Right lobe of liver (tissue), 6 donors: ENCODE measurements at places on chromosomes 3 and 15. TPM values are rescaled to one million over a fixed set of nuclear protein-coding genes. Genes with fewer than 3 reads are reported as not detected.

Gene CYP11A1
- 2.5 TPM for total RNA-seq

Gene MORC1
- total RNA-seq = 0.12 TPM

Gene RLBP1
- total RNA-seq = not detected

Gene ISLR
- total RNA-seq = 3.0 TPM

Gene ELL3
- total RNA-seq = 2.0 TPM

Gene FEZF2
- not detected for total RNA-seq

Gene SAMD7
- total RNA-seq = not detected

Gene CAMK2N2
- total RNA-seq = 0.24 TPM

Gene IGSF10
- total RNA-seq = 0.19 TPM

Gene ATP10A
- total RNA-seq = 0.25 TPM

Gene NBEAL2
- total RNA-seq = 10.2 TPM

Gene NTRK3
- total RNA-seq = 0.75 TPM

Gene EPB42
- 0.20 TPM for total RNA-seq

GRCh38 chr3:9308298-9308990, 54.4 kb upstream of the THUMPD3 start:
- DNase-seq = no peak
- H3K27ac ChIP-seq = no peak overlapping the region
- H3K4me3 ChIP-seq = no peak overlapping the region
- no peaks in the 10 kb centered on the region for H3K27me3 ChIP-seq

- H3K27me3 ChIP-seq = no peaks in the 10 kb centered on the region
- DNase-seq = no peak
- H3K36me3 ChIP-seq = no peaks in the 10 kb centered on the region
- no peaks in the 10 kb centered on the region for H3K4me1 ChIP-seq
- no peak overlapping the region for H3K4me3 ChIP-seq
- H3K27ac ChIP-seq = no peak overlapping the region
These were observed 961.7 kb downstream of the FHIT start for GRCh38 chr3:60289341-60290121.

DNA sequence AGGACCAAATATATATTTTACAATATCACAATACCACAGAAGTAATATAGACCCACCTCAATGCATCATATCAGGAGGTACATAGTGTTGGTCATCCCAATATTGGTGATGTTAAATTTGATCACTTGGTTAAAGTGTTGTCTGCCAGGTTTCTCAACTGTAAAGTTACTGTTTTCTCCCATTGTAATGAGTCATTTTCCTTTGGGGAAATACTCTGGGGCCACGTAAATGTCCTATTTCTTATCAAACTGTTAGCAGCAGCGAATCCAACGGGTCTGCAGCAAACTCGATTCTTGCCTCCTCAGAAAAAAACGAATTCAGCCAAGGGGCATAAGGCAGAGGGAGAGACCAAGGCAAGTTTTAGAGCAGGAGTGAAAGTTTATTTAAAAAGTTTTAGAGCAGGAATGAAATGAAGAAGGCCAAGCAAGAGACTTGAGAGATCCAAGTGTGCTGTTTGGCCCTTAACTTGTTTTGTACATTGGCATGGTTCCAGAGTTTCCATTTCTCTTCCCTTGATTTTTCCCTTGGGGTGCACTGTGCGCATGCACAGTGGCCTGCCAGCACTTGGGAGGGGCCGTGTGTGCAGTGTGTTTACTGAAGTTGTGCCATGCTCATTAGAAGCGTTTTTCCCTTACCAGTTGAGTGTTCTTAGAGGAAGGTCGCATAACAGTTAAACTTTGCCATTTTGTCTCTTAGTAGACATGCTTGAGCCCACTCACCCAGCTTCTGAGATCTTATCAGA, 512.5 kb downstream of the AGBL1 start:
- H3K36me3 ChIP-seq = no peaks in the 10 kb centered on the region
- H3K27ac ChIP-seq = no peak overlapping the region
- no peaks in the 10 kb centered on the region for H3K4me1 ChIP-seq
- no peaks in the 10 kb centered on the region for H3K27me3 ChIP-seq
- no peak for DNase-seq

DNA sequence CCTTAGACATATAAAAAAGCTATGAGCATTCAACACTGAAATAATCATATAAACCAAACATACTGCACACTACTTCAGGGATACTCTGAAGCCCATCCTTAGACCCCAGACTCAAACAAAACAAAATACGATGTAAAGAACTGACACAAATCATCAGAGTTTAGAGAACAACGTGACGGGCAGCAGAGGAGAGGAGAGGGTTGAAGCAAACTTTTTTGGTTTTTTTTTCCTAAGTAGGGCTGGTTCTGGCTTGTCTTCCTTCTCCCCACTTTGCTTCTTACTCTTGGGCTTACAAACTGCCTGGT, 34.7 kb downstream of the GAP43 start:
- no peaks in the 10 kb centered on the region for H3K27me3 ChIP-seq
- no peaks in the 10 kb centered on the region for H3K4me1 ChIP-seq
- no peak for DNase-seq

DNA sequence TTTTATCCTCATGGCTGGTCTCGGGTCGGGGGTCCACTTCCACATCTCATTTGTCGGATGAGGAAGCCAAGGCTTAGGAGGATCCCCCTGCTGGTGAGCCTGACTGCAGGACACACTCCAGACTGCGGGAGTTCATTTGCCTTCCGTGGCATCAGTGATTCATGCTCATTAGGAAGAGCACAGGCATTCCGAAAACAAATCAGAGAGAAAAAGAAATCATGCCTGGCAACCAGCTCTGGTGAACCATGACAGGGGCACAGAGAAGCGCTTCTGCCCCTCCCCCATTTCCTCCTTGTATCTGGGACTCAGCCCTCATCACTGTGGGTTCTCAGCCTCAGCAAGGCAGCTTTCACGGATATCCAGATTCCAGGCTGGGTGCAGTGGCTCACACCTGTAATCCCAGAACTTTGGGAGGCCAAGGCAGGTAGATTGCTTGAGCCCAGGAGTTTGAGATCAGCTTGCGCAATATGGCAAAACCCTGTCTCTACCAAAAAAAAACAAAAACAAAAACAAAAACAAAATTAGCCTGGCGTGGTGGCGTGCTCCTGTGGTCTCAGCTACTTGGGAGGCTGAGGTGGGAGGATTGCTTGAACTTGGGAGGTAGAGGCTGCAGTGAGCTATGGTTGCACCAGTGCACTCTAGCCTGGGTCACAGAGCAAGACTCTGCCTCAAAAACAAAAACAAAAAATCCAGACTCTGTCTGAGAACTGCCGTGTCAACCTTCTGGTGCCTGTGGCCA, 28.4 kb downstream of the IRAK2 start:
- no peak overlapping the region for H3K4me3 ChIP-seq
- H3K27ac ChIP-seq = peak overlapping the region; percentile 69
- no peaks in the 10 kb centered on the region for H3K27me3 ChIP-seq

GRCh38 chr15:95868450-95868849, 462.1 kb upstream of the NR2F2 start:
- DNase-seq = no peak
- no peak overlapping the region for H3K27ac ChIP-seq
- H3K36me3 ChIP-seq = no peaks in the 10 kb centered on the region
- no peaks in the 10 kb centered on the region for H3K4me1 ChIP-seq

DNA sequence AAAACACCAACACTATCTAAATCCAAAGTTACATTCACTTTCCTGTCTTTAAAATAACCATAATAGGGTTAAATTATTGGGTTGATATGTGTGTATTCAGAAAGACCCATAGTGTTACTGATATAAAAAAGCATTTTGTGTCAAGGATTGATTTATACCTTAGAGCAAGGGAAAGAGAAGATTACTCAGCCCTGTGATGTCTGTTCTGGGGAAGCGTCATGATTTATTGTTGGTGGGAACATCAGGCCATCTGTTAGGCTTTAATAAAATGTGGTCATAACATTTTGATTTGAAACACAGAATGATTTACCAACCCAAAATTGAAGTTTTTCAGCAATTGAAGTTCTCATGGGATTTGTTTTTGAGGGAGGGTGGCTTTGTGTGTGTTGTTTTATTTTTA, 33.2 kb downstream of the SIDT1 start:
- no peak for DNase-seq
- no peaks in the 10 kb centered on the region for H3K36me3 ChIP-seq
- no peak overlapping the region for H3K4me3 ChIP-seq
- no peak overlapping the region for H3K27ac ChIP-seq
- no peaks in the 10 kb centered on the region for H3K4me1 ChIP-seq
- H3K27me3 ChIP-seq = no peaks in the 10 kb centered on the region

DNA sequence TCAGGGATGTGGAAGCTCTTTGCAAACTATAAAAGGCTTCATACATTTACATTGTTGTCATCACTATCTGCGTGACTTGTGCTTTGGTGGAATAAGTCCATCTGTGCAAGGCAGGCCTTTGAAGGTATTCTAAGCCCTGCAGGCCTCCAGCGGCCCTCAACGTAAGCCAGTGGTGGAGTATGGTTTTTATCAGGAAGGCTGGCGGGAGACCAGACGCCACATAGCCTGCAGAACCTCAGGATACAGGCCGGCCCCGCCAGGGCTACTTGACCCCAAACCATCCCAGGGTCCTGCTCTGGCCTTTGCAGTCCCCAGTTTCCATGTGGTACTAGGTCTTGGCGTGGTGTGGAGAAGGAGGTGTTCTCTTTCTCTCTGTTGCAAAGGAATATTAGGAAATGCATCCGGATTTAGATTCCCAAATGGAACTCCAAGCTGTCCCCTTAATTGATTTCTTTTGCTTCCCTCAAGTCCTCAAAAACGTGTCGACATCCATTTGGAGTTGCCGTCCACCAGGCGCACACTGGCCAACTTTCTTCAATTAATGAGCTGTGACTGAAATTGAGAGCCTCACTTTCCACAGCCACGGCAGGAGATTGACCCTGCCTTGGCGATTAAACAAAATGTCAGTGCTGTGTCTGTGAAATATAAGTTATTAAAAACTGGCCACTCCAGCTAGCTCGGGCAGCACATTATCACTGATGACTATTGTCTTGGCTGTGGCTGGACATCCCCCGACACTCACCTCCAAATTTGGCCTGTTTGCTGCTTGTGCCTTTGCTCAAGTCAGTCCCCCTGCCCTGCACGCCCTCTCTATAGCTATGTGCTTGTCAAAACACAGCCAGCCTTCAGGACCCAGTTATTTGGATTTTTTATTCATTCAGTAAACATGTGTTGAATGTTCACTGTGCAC, 239.8 kb upstream of the TLE3 start:
- DNase-seq = no peak
- no peak overlapping the region for H3K4me3 ChIP-seq

DNA sequence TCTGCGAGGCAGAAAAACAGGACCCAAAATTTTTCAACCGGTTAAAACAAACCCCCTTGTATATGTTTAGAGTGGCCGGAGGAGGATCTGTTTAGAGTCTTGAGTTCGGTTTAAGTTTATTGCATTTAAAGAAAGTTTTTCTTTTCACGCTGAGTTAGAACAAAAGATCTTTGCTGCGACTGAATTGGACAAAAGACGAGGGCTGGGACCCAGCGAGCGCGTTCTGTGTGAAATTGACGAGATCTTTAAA, 9.8 kb downstream of the NR2F2 start:
- H3K4me1 ChIP-seq = no peaks in the 10 kb centered on the region
- peak overlapping the region; percentile 68 for H3K4me3 ChIP-seq
- DNase-seq = no peak
- H3K36me3 ChIP-seq = no peaks in the 10 kb centered on the region

- no peaks in the 10 kb centered on the region for H3K4me1 ChIP-seq
- no peaks in the 10 kb centered on the region for H3K36me3 ChIP-seq
- no peak for DNase-seq
- no peak overlapping the region for H3K27ac ChIP-seq
These were observed 34.8 kb upstream of the RASA2 start for GRCh38 chr3:141452045-141452444.

GRCh38 chr15:64466408-64467141, 6.2 kb downstream of the ZNF609 start:
- no peak overlapping the region for H3K4me3 ChIP-seq
- no peaks in the 10 kb centered on the region for H3K27me3 ChIP-seq
- DNase-seq = no peak
- H3K4me1 ChIP-seq = peaks cover 10% of the 10 kb centered on the region
- no peaks in the 10 kb centered on the region for H3K36me3 ChIP-seq
- no peak overlapping the region for H3K27ac ChIP-seq

- DNase-seq = peak; percentile 84
- no peaks in the 10 kb centered on the region for H3K36me3 ChIP-seq
- H3K27me3 ChIP-seq = no peaks in the 10 kb centered on the region
- H3K4me1 ChIP-seq = peaks cover 14% of the 10 kb centered on the region
- H3K27ac ChIP-seq = peak overlapping the region; percentile 79
- no peak overlapping the region for H3K4me3 ChIP-seq
These were observed 37.8 kb upstream of the USP3 start for GRCh38 chr15:63466378-63467192.

DNA sequence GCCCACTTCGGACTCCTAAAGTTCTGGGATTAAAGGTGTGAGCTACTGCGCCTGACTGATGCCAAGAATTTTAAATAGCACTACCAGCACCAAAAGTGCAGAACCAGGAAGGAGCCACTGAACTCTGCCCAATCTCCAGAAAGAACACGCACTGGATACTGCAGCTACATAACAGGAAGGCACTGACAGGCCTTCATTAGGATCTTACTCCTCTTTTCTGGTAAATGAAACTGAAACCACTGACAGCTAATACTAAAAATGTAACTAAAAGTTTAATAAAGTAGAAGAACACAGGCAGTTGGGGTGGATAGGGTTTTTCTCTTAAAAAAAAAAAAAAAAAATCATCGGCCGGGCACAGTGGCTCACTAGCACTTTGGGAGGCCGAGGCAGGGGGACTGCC, 74.1 kb upstream of the CHRM5 start:
- no peak for DNase-seq
- H3K27me3 ChIP-seq = no peaks in the 10 kb centered on the region
- H3K4me3 ChIP-seq = no peak overlapping the region
- no peaks in the 10 kb centered on the region for H3K4me1 ChIP-seq
- H3K27ac ChIP-seq = no peak overlapping the region

- DNase-seq = no peak
- H3K4me1 ChIP-seq = no peaks in the 10 kb centered on the region
- H3K4me3 ChIP-seq = no peak overlapping the region
These were observed 24.9 kb upstream of the ATP11B start for GRCh38 chr3:182768413-182768812.

DNA sequence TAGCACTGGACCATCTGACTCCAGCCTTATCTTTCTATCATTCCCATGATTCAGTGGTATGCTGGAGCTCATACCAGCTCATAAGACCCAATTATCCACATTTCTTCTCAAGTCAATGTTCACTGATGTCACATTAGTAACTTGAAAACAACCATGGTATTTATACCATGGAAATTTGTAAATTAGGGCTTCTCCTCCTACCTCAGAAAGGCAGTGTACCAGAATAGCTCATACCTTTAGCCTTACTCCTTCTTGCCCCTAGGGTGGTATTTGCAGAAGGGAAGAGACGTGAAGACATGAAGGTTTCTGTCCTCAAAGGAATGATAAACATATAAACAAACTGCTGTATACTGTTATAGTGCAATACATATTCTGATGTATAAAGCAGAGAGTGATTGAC, 114.2 kb downstream of the NEK11 start:
- H3K27me3 ChIP-seq = no peaks in the 10 kb centered on the region
- no peak overlapping the region for H3K4me3 ChIP-seq
- no peak overlapping the region for H3K27ac ChIP-seq
- H3K4me1 ChIP-seq = no peaks in the 10 kb centered on the region
- no peaks in the 10 kb centered on the region for H3K36me3 ChIP-seq
- no peak for DNase-seq

- H3K27me3 ChIP-seq = no peaks in the 10 kb centered on the region
- no peak overlapping the region for H3K4me3 ChIP-seq
- H3K27ac ChIP-seq = no peak overlapping the region
- no peak for DNase-seq
These were observed 61.8 kb downstream of the GLDN start for GRCh38 chr15:51403072-51403878.

- no peak overlapping the region for H3K27ac ChIP-seq
- DNase-seq = no peak
- H3K4me3 ChIP-seq = no peak overlapping the region
- H3K36me3 ChIP-seq = no peaks in the 10 kb centered on the region
These were observed 6.3 kb downstream of the LRRC31 start for GRCh38 chr3:169863458-169863899.
